Activated T-cell treated with anti-CD3 and anti-CD28 coated beads for 1 hour (primary cell): ENCODE measurements at places on chromosomes 3 and 15.

DNA sequence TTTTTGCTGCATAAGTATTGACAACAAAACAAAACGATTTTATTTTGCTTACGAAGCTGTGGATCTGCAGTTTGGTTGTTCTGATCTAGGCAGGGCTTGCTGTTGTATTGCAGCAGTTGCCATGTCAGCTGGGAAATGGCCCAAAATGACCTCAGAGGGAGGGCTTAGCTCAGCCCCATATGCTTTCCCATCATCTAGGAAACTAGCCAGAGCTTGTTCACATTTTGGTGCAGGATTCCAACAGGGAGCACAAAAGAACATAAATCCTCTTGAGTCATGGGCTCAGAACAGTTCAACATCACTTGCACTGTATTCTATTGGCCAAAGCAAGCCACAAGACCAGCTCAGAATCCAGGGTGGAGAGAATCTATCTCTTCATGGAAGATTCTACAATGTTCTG lies 42.2 kb upstream of the ROBO2 start:
- no peak for DNase-seq

DNA sequence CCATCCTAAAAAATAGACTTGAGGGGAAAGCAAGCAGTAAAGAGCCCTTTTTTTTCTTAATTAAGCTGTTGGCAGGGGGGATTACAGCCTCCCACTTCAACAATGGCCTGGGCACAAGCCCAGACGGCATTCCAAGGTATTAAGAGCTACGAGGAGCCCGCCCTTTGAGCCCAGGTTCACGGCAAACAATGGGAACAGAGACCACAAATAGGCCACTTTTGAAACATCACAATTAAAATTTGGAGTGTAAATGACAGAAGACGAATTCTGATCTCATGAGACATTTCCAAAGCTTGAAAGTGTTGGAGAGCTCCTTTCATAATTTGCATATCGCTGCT lies 8.9 kb downstream of the CHSY1 start:
- no peak for DNase-seq

DNA sequence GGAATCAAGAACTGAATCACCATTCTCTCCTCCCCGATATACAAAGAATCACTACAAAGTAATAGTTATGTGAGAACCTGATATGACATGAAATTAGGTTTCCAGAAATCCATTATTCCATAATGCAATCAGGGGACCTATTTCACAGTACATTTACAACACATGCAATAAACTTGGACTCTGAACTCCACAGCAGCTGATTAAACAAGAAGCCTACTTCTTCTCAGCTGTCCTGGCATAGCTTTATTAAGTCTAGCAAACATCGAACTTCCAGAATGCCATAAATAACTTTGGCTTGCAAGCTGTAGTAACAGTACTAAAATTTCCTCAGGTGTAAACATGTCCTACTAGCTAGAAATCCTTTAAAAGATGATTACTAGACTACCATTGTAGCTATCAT lies 17.8 kb downstream of the PDCD10 start:
- DNase-seq = no peak

GRCh38 chr3:115148142-115148790 lies 1.2 kb upstream of the ZBTB20 start:
- DNase-seq = no peak

- DNase-seq = no peak
These were observed 45.8 kb upstream of the GOLIM4 start for GRCh38 chr3:168141405-168141998.

- DNase-seq = no peak
These were observed 559.9 kb upstream of the ARPP21 start for GRCh38 chr3:35079403-35079802.

- no peak for DNase-seq
These were observed 178.4 kb upstream of the STT3B start for GRCh38 chr3:31354373-31354772.

- DNase-seq = no peak
These were observed 123.3 kb upstream of the CHL1 start for GRCh38 chr3:73271-73670.

- DNase-seq = no peak
These were observed 73.8 kb downstream of the AAGAB start for GRCh38 chr15:67180514-67181191.

GRCh38 chr3:12752809-12753208 lies 6.2 kb downstream of the TMEM40 start:
- DNase-seq = no peak

DNA sequence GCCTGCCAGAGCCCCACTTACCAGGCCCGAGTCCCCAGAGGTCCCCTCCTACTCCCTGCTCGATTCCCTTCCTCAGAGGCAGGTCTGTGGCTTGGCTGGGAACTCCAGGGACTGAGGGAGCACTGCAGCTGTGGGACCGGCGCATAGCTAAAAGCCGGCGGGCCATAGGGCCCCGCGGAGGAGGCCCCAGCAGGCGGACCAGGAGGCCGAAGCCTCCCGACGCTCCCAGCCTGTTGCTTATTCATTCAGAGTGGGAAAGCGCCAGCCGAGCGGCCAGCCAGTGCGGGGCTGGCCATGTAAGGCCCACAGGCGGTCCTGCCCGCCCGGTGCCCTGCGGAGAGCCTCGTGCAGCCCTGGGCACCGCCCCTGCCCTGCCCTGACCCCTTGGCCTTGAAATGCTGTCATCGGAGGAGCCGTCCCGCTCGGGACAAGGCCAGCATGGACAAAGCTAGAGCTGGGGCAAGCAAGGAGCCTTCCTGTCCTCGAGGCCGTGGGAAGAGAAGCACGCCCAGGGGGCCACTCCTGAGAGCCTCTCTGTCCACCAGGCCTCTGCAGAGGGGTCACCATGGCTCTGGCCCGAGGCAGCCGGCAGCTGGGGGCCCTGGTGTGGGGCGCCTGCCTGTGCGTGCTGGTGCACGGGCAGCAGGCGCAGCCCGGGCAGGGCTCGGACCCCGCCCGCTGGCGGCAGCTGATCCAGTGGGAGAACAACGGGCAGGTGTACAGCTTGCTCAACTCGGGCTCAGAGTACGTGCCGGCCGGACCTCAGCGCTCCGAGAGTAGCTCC lies at the start of gene LOXL1:
TSS of gene LOXL1 (plus strand) at position 244 of the 784 bp plus-strand sequence. CDS start at position 566, 322 bp downstream.
- DNase-seq = no peak

- no peak for DNase-seq
These were observed 36.3 kb downstream of the ARPP21 start for GRCh38 chr3:35675621-35676020.

DNA sequence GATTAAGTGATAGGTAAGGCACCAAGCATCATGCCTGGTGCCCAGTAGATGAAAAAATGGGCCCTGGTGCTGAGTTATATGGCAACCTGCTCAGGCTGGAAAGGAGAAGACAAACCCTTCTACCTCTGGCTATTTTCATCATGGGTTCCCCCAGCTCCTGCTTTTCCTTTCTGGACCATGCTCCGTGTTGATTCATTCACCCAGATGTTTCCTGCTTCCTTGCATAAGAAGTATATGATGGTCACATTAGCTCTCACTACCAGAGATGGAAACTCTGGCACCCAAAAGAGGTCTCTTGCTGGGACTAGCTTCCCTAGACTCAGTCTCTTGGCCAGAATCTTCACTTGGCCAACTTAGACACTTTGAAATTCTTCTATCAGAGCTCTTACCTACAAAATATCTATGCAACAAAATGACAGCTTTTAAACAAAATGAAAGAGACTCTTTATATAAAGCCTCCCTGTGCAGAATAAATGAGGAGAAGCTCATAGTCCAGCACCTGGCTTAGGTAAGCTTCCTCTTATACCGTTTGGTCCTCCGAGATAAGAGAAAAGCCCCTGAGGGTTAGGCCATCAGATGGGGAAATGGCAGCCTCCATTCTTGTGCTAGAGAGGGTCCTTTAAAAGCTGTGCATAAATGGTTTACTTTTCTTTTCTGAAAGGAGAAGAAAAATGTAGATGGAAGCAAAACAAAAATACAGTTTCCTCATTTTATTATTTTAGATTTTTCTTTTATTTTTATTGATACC lies 46.8 kb upstream of the MCF2L2 start:
- no peak for DNase-seq

DNA sequence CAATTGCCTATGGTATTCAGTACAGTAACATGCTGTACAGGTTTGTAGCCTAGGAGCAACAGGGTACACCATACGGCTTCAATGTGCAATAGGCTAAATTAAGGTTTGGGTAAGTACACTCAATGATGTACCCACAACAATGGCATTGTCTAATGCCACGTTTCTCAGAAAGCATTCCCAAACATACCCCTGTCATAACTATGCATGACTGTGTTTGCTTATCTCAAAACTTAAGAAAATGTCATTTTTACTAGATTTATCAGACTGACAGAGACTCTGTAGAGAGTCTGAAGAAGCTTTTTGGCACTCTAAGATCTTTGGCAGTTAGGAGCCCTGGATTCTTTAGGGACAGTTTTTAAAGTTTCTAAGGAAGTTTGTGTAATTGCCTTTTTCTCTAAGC lies 59.9 kb downstream of the MECOM start:
- DNase-seq = no peak

DNA sequence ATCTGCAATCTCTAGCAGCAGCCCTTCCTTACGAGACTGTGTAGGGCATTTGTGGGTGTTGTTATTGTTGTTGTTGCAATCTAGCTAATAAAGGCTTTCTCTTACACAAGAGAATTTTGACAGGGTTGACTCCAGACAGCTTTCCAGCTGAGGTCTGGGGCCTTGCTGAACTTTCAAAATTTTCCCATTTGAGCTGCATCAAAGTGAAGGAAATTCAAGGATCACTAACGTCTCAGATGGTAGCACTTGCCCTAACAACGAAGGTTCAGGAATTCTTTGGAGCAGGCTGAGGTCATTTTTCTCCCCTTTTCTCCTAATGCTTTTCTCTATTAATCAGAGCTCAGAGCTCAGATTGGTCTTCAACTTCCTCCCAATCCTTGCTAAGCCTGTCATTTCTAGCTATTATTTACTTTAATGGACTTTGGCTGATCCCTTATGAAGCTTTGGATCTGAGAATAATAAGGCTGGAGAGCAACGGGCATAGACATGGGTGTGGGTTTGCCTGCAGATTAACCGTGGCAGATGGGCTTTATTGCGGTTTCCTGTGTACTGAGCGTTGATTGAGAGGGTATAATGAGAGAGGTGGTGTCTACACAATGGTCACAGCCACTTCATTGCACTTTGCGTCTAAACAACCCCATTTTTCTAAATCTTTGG lies 614.0 kb upstream of the AGTR1 start:
- no peak for DNase-seq

DNA sequence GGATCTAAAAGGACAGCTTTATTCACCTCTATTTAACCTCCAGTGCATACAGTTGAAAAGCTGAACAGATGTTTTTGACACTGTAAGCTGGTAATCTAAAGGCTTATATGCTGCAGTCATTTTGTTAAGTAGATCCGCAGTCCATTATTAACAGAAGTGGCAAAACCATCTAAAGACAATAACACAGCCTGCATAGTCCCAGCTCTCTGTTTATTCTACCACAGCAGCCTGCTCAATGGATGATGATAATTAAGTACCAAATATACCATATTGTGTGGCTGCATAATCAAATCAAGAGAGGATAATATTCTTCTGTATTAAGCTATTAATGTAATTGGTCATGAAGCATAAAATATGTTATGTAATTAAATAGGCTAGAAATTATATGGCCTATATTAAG lies 207.1 kb downstream of the MEIS2 start:
- no peak for DNase-seq

DNA sequence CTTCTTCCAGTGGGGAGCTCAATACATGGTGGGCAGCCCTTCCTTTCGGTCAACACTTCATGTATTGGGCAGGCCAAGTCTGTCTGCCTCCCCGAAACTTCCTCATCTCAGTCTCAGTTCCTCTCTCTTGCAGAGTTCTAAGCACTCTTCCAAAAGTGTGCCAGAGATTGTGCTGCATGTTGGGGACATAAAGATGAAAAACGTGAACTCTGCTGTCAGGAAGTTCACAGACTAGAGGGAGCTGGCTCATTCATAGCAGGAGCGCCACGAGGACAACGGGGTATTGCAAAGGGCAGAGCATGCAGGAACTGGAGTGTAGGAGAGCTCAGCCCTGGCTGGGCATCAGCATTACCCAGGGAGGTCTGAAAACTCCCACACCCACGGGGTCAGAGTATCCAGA lies 15.3 kb upstream of the EPHB3 start:
- no peak for DNase-seq

DNA sequence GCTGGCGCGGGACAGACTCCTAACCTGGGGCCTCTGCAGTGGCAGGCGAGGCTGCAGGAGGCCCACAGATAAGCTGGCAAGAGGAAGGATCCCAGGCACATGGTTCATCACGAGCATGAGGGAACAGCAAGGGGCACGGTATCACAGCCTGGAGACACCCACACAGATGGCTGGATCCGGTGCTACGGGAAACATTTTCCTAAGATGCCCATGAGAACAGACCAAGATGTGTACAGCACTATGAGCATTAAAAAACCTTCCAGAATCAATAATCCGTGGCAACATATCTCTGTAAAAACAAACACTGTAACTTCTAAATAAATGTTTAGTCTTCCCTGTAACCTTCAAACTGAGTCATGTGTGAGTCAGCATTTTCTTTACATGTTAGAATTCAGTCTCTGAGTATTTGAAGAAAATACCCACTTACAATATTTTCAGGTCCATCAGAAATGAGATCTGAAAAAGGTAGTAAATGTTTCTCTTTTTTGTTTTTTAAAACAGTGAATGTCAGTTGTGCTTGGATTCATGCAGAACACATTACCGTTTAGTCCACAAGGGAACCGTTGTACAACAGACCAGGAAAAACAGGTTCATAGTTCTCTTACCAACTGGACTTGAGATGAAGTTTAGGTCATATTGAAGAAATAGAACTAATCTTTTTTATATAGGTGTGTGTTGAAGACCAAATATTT lies 75.9 kb downstream of the BOC start:
- DNase-seq = no peak

GRCh38 chr3:152183473-152183872 lies 85.3 kb upstream of the MBNL1 start:
- peak; percentile 36 for DNase-seq

GRCh38 chr15:41809526-41810220 lies 18.2 kb upstream of the JMJD7 start:
- DNase-seq = no peak

DNA sequence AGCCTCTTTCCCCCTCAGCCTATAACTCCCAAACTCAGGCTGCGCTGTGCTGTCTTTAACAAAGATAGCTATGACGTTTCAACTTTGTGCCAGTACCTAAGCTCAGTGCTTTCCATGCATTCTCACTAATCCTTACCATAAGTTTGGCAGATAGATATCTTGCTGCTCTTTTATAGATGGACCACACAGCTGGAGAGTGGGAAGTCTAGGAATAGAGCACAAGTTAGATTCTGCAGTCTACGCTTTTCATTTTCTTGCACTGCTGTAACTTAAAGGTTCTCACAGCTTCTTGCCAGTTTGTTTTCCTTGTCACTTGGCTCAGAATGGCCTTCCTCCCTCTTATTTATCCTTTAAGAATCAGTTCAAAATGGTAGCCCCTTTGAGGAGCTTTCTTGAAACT lies 468.8 kb downstream of the CNTN4 start:
- DNase-seq = no peak
